T-helper 1 cell (primary cell): ENCODE measurements at places on chromosomes 12 and 14.

DNA sequence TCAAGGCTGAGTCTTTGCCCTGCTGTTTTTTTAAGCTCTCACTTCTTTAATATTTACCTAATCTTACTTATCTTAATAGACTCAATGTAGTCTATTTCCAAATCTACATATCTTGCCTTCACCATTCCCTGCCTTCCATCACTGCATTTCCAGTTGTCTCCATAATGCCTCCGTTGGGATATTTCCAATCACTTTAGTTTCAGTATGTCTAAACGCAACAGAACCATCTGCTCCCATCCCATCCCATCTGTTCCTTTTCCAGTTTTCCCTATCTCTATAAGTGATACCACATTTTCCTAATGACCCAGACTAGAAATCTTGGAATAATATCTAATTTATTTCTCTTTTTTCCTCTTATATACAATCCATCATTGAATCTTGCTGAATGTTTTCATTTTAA, 15.1 kb upstream of the CCDC198 start:
- no peak for DNase-seq

DNA sequence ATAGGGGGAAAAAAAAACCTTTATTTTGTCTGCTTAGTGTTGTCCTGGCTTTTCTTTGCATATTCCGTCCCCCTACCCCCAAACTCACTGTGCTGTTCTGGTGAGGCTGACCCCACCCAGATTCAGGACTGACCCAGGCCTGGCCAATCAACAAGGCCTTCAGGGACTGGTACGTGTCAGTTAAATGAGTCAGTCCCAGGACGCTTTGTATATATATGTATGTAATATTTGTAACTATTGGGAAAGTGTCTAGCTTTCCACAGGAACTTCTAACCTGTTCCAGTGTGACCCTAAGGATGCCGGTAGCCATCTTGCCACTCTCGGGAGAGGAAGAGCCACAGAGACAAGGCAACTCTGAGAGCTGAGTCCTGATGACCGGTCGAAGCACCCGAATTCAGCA, 107.4 kb downstream of the VCPKMT start:
- no peak for DNase-seq

DNA sequence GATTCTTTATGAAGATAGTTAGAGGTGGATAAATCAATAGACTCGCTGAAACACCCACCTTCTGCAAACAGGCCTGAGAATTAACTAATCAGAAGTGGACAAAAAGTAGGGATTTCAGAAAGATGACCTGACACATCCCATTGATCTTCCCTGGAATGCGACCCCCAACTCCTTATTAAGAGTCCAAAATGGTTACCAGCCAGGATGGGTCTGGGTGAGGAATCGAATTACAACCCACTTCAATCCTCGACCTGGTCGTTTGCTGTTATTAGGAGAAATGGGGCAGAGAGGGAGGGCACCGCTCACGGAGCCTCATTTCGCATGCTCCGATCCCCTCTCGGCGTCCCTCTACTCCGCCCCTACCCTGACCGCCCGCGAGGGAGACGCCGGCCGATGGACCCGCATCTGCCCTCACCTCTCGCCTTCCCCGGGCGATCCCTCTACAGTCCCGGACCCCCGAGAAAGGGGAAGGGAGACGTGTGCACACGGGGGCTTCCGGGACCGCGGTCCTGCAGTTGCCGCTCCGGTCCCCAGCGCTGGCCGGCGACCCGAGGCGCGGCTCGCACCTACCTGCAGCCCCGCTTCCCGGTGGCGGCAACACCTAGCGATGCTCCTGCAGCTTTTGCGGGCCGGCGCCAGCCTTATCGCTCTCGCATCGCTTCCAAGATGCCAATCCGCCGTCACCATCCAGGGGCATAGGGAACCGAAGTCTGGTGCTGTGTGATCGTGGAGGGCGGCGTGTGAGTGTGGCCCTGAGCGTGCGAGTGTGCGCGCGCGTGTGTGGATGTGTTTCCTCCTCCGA, 69.3 kb upstream of the USP15 start:
- DNase-seq, result no peak

DNA sequence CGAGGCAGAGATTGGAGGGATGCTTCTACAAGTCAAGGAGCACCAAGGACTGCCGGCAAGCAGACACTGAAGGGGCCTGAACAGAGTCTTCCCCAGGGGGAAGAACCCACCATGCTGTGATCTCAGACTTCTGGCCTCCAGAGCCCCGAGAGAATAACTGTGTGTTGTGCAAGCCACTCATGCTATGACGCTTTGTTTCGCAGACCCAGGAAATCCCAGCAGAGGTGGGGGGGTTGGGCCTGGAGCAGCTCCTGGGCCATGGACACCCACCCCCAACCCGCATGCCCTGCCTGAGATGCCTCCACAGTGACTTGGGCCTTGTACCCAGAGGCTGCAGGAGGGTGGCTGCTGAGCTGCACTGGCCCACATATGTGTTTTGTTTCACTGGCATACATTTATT, 31.2 kb downstream of the ARL6IP4 start:
- no peak for DNase-seq

GRCh38 chr12:77115471-77115870, 50.1 kb upstream of the E2F7 start:
- no peak for DNase-seq

DNA sequence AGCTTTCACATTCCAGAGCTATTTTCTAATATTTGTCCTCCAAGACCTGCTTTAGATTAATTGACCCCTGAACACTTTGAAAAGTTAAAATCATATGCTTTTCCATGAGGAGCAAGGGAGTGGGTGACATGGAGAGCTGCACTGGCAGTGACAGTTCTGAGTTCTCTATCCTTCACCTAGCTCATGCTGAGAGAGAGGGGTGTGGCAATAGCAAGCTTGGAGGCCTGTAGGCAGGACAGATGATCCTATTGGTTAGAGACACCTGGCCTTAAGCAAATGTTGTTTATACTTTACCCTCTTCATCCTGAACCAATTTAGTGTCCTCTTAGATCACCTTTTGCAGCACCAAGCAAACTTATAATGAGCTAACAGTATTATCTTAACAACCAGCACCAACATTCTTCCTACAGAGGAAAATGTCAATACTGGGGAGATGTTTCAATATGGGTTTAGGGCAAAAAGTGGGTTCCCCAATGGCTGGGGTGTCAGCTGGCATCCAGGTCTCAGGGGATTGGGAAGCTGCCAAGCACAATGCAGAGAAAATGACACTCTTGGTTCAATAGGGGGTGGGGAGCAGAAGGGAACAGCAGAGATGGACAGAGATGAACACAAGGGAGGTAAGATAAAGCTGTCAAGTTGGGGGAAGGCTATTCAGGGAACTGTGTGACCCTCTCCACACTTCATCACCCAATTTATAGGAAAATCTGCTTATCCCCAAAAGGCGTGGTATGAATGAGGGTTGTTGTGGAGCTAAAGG, 37.0 kb upstream of the PPM1H start:
- no peak for DNase-seq

- no peak for DNase-seq
Measured at GRCh38 chr14:79044894-79045624, 874.9 kb downstream of the NRXN3 start.

DNA sequence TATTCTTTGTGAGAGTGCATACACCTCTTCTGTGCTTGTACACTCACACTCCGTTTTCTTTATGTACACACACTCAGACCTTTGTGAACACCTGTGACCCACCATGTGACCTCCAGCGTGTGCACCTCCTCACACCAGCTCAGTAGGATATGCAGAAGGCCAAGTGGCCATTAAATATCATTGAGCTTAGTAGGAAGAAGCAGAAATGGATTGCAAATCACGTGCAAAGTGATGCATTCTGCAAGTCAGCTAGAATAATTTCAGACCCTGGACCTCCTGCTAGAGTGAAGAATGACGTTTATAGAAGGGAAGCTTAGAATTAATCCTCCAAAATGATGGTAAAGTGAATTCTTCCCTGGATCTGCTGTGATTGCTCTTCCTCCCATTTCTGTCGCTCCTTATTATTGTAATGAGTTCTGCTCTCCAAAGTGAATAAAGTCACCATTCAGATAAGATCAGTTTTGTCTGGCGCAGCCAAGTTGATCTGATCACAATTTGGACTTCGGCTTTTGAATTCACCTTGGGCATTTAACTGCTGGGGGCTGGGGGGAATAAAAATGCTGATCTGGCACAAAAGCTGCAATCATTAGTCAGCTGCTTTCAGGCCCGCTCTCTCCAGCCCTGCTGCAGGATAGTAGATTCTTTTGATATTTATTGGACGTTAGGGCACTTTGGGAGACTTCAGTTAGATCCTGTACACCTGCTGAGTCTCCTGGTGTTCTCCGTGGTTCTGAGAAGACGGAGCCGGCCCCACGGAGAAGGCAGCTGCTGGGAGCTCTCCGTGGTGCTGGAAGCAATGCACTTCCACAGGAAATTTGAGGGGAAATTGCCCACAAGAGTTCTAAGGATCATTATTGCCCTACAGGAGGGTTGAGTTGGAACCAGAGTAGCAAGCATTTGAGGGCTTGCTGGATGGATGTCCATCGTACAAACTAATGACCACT, 12.4 kb upstream of the NRXN3 start:
- DNase-seq, result no peak

- DNase-seq, result no peak
Measured at GRCh38 chr12:22740656-22741355, 115.8 kb downstream of the ETNK1 start.

- DNase-seq, result no peak
Measured at GRCh38 chr14:26130690-26131089, 467.1 kb downstream of the NOVA1 start.

GRCh38 chr12:40889329-40889728, 197.1 kb downstream of the CNTN1 start:
- DNase-seq, result no peak

DNA sequence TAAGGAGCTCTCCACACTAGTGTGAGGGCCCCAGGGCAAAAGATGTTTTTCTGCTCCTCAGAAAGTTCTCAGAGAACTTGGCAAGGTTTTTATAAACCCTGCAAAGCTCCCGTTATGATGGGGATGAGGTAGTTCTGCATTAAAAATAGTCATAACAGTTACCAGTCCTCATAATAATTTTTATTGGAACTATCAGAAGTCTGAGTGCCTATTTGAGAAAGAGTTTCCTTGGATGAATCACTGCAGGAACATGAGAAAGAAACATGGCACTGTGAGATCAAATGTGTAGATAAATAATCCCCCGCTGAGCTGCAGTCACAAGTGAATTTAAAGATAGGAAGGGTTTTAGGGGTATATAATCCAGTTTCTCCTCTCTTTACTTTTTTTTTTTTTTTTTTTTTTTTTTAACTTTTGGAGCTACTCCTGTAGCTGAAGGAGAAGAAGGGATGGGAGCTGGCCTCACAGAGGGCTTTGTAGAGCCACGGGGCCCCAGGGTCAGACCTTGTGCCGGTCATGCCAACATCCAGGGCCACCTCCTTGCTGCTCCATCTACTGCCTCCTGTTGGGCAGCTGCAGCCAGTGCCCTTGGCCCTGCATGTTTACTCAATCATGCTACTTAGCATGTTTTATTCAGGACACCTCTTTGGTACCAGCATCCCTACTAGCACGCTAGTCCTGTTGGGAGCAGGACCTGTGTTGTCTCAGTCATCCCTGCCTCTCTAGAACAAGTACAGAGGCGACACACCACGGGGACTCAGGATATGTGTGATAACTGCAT, 39.5 kb downstream of the EVL start:
- DNase-seq, result peak; percentile 39

DNA sequence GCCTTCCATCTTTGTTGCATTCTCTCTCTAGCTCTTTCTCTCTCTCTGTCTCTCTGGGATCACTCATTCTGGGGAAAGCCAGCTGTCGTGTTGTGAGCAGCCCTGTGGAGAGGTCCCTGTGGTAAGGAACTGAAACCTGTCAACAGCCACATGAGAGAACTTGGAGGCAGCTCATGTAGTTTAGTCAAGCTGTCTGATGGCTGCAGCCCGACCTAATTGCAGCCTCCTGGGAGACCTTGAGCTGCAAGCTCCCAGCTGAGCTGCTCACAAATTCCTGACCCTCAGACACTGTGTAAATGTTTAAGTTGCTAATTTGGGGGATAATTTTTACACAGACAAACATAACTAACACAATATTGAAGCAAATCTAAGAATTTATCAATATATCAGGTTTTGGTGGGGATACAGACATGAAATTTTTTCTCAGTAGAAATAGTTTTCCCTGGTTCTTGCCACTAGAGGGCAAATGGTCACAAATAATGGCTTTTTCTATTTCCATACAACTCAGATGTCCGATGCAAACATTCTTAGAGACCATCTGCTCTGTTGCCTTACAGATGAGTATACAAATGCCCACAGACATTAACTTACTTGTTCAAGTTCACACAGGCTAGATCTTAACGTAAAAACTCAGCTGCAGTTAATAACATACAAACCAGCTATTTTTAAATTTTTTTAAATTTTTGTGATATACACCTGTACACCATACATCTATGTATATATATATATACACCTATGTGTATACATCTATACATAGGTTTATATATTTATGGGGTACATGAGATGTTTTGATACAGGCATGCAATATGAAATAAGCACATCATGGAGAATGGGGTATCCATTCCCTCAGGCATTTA, 15.5 kb upstream of the KRR1 start:
- DNase-seq, result no peak

- no peak for DNase-seq
Measured at GRCh38 chr12:104522985-104523722, 66.4 kb downstream of the CHST11 start.

GRCh38 chr12:38782359-38782758, 123.0 kb downstream of the CPNE8 start:
- no peak for DNase-seq

DNA sequence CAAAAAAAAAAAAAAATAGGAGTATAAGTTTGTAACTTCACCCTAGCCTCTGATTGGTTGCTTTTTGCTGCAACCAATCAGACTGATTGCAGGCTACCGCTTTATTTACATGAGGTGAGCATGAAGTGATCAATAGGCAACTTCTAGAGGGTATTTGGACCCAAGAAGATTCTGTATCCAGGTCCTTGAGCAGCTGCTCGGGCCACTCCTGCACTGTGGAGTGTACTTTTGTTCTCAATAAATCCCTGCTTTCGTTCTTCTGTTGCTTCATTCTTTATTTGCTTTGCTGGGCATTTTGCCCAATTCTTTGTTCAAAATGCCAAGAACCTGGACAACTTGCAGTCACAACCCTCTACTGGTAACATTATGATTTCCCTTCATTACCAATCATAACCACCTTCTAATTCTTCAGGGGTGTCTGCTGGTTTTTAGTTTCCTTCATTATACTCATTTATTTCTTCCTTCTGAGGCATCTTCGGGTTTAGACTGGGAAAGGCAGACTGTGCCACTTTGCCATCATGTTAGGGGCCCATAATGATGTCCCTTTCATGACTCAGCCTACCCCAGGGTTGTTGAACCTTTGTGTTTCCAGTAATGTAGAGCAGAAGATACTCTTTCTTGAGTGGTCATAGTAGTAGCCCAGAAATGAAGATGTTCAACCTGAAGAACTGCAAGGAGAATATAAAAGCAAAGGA, 43.4 kb upstream of the LIMA1 start:
- no peak for DNase-seq

GRCh38 chr14:96098999-96099335, 59.8 kb downstream of the C14orf132 start:
- no peak for DNase-seq

GRCh38 chr14:61266891-61267740, 14.0 kb downstream of the TMEM30B start:
- DNase-seq, result no peak

GRCh38 chr14:103526247-103526913, 2.6 kb upstream of the TRMT61A start:
- no peak for DNase-seq
